Neural crest cell (in vitro differentiated cells): ENCODE measurements at places on chromosomes 16 and 17.

GRCh38 chr16:15427648-15428239, 6.6 kb upstream of the BMERB1 start:
- DNase-seq = peak; percentile 7

DNA sequence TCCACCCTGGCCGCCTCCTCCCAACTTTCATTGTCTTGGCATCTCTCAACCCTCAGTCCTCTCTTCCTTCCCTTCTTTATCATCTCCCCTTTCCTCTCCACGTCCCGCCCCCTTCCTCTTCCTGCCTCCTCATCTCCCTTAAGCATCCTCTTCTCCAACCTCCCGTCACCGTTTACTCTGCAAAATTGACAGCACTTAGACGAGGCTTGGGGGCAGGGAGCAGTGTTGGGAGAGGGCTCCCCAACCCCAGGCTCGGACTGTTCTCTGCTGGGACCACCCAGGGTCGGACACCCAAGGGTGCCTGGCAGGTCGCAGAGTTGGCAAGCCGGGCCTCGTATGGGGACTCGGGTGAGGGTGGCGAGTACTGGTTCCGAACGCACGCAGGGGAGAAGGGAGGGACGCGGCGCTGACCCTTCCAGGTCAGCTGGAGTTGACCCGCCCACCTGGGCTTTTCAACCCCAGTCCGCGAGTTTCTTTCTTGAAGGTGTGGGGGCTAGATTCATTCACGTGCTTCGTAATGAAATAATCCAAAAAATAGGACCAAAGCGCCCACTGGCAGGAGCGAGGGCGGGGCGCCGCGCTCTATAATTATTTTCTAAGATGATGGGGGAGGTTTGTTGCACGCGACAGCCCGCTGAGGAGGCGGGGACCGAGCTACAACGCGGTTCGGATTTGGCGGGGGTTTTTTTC, 775 bp upstream of the PAGR1 start:
- peak; percentile 19 for DNase-seq

GRCh38 chr17:42270170-42270535, 6.0 kb downstream of the STAT5B start:
- no peak for DNase-seq

DNA sequence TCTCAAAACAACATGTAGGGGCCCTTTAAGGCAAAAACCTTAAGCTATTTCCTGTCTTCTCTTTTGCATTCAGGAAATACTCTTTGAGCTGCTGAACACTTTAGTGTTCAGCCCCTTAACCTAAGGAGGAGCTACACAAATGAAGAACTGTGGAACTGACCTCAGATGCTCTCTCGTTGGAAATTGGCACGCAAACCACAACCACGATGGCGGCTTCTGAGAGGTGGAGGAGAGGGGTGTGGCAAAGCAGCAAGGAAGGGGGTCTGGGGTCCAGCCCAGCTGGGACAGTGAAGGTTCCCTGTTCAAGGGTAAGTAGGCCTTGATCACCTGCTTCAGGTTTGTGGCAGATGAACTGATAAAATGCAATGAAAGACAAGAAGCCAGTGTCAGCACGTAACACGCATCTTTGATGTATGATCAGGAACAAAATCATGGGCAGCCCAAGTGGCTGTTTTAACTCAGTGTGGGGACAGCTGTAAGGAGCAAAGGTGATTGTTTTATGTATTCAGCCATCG, 291.6 kb upstream of the TNRC6C start:
- no peak for DNase-seq

DNA sequence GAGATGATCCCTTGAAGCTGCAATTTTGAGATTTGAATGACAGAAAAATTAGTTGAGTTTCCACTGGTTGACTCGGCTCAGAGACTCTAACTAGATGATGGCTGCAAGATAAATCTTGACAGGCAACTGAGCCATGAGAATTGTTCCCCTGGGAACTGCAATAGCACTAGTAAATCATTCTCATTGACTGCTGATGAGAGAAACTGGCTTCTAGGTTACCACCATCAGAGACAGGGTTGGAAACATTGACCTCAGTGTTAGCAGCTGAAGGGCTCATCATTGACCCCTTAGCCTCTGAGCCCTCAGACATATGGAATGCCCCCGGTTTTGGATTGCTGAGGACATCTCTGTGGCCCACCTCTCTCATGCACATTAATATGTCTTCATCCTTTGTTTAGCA, 125.4 kb upstream of the COX10 start:
- no peak for DNase-seq

- DNase-seq = no peak
These were observed 8.9 kb upstream of the TMEM101 start for GRCh38 chr17:44023545-44024270.

DNA sequence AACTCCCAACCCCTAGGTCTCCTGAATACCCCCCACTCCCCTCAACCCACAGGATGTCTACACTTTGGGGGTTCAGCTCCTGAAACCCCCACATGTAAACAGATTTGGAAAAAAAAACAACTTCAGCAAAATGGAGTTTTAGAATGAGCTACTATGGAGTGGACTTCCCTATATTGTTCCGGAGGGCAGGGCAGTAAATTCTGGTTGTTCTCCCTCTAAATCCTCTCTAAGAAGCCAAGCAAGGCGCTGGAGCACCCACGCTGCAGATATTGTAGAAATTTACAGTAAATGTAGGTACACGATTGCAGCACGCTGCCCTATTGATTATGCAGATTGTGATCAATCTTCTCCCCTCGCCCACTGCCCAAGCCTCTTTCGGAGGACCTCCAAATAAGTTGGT, 8.5 kb upstream of the ZFHX3 start:
- no peak for DNase-seq

- DNase-seq = no peak
These were observed 1.2 kb downstream of the PCGF2 start for GRCh38 chr17:38746849-38747462.

- DNase-seq = no peak
These were observed 127.1 kb upstream of the HS3ST3A1 start for GRCh38 chr17:13728781-13729180.
